ENCODE measurements at places on chromosomes 12 and 14.

GRCh38 chr14:25411781-25412757, 362.1 kb upstream of the STXBP6 start:
- peak; percentile 43 for DNase-seq

GRCh38 chr14:55585854-55586253, 5.8 kb downstream of the KTN1 start:
- DNase-seq, result no peak

- no peak for DNase-seq
Observed at GRCh38 chr12:132046561-132046960, 96.8 kb downstream of the EP400 start.

DNA sequence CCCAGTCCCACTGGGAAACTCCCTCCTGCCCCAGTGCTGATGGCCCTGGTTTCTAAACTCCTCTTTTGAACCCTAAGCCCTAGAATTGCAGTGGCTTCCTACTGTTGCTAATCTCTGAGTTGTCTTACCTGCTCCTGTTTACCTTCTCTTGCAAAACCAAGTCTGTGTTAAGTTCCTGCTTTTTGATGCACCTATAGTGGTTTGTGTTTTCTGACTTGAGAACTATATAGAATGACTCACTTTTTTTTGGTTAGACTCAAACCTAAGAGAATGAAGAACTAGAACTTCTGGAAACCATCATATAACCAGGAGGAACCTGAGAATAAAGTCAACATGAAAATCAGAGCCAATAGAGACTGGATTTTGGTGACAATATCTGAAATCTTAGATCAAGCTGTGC, 5.5 kb upstream of the GAS2L3 start:
- no peak for DNase-seq

DNA sequence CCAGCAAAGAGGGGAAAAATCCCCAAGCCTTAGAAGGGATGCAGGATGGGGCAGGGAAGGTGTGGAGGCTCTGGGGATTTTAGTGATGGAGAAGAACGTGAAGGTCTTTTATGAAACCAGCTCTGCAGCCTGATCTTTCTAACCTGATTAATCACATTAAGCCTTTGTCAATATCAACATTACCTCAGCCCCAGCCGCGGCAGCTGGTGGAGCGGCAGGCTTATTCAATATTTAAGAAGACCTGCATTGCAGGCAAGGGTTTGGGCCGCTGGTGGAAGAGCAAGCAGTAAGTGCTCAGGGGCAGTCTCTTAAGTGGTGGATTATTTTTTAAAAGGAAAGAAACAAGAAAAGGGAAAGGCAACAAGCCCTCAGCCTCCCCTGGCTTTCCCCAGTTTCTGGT, 16.6 kb downstream of the RPH3A start:
- no peak for DNase-seq

DNA sequence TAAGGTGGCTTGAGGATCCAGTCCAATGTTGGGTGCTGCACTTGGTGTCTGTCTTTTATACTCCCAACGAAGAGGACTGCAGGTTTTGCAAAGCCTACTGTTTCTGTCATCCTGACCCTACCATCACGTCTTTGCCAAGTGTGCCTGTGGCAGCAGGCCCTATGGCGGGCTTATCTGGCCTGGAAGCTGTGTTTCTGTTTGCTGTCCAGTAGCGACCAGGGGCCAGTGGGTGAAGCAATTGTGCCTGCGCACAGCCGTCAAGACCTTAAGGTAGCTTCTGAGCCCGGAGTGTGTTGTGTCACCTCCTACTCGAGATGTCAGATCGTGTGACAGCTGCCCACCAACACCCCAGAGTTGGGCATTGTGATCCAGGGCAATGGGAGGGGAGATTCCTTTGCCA, 62.7 kb downstream of the DDX51 start:
- no peak for DNase-seq

GRCh38 chr12:63496654-63497053, 171.6 kb downstream of the DPY19L2 start:
- DNase-seq, result peak; percentile 16

GRCh38 chr12:131203666-131204415, 250.1 kb downstream of the ADGRD1 start:
- DNase-seq, result no peak

DNA sequence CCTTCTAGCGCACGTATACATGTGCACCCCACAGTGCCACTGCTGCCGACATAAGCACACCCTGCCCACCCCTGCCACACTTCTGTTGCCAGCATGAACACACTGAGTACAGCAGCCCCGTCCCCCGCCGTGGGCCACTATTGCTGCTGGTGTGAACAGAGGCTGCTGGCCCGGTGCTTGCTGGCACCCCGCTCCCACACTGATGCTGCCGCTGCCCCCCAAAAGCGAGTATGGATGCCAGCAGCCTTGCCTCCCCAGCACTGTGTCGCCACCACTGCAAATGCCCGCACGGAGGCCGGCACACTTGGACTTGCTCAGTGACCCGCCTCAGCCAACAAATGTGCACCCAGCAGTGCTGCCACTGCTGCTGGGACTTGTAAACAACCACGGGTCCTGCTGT, 872.4 kb upstream of the ATXN7L3B start:
- DNase-seq, result no peak

- no peak for DNase-seq
Observed at GRCh38 chr14:30440961-30441360, 118.0 kb upstream of the G2E3 start.

DNA sequence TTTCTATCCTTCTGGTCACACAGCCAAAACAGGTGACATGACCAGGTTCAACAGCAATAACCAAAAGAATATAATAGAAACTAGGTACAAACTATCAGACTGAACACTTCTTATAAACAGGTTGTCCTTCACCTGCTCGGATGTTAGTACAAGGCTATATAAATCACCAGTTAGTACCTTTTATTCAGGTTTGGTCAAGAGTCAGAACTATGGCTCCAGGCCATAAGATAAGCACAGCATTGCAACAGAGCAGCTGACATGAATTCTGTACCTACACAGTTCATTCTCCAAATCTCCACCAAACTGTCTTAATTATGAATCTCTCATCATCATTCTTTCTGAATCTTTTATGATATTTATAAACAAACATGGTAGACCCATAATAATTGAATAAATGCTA, 123.9 kb downstream of the DIO2 start:
- no peak for DNase-seq

DNA sequence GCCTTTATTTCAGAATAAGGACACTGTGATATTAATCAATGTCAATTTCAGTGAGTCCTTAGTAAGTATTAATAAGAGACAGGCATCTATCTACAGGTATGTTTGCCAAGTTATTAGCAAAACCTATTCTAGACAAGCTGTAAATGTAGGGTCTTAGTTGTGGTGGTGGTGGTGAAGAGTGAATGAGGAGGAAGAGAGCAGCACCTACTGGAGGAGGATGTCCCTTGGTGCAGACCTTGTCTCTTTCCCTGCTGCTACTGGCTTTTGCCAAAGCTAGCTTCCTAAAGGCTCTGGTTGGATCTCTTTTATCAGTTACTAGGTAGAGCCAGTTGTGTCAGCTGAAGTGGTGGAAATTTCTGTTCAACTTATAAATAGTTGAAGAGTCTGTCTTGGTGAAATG, 304.8 kb upstream of the ATP2B1 start:
- DNase-seq, result peak; percentile 10

GRCh38 chr14:100155049-100155621, 4.3 kb downstream of the DEGS2 start:
- DNase-seq, result peak; percentile 61

DNA sequence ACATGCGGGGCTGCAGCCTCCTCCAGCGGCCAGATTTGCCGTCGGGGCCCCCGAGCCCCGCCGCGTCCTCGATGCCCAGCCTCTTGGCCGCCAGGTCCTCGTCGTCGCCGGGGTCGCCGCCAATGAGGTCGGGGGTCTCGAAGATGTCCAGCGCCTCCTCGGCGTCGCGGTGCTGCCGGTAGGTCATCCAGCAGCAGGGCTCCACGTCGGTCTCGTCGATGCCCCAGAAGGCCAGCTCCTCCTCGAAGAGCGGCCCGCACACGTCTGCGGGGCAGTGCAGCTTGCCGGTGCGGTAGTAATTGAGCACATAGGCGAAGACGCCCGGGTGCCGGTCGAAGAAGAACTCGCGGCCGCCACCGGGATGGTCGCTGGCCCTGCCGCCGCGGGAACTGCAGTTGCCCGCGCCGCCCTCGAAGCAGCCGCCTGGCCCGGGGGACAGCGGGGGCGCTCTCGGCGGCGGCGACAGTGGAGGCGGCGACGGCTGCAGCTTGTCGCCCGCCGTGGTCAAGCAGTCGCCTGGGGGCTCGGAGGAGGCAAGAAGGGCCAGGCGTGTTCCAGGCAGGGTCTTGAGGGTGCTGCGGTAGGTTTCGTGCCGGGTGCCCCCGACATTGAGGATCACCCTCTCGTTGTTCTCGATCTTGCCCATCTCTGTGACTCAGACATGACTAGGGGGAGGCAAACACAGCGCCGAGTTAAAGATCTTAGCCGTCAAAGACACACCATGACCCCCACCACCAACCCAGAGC, 2.1 kb downstream of the KCNC2 start:
- no peak for DNase-seq

DNA sequence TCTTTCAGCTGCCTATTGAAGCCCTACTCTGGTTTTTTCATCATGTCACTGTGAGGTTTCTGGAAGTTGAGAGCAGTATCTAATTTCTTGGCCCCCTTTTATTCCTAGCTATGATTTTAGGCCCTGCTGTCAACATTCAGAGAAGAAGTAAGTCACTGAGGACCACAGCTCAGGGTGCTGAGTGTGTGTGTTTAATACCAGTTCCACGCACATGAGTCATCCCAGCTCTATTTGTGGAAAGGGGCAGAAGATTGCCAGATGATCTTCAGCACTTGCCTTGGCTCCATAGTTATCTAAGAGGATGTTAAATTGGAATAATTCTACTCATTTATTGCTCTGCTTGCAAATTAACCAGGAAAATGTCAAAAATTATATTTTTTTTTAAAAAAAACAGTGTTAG, 65.5 kb upstream of the SLC38A4 start:
- no peak for DNase-seq

- no peak for DNase-seq
Observed at GRCh38 chr12:26825459-26826016, 7.5 kb downstream of the ITPR2 start.

DNA sequence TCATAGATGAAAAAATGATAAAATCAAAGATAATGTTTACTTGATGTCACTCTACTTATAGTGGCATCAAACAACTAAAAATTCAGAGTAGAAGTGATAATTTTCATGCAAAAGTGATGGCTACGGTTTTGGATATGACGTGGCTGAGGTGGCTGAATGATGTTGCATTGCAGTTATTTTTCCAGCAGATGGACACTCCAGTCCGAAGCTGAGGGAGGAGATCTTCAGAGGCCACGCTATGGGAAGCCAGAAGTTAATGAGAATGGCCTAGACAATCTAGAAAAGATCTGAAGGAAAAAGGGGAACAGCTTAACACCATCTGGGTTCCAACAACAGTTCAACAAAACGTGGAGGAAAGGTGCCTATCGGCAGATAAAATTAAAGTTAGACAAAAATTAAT, 279.8 kb downstream of the SOX5 start:
- DNase-seq, result no peak

DNA sequence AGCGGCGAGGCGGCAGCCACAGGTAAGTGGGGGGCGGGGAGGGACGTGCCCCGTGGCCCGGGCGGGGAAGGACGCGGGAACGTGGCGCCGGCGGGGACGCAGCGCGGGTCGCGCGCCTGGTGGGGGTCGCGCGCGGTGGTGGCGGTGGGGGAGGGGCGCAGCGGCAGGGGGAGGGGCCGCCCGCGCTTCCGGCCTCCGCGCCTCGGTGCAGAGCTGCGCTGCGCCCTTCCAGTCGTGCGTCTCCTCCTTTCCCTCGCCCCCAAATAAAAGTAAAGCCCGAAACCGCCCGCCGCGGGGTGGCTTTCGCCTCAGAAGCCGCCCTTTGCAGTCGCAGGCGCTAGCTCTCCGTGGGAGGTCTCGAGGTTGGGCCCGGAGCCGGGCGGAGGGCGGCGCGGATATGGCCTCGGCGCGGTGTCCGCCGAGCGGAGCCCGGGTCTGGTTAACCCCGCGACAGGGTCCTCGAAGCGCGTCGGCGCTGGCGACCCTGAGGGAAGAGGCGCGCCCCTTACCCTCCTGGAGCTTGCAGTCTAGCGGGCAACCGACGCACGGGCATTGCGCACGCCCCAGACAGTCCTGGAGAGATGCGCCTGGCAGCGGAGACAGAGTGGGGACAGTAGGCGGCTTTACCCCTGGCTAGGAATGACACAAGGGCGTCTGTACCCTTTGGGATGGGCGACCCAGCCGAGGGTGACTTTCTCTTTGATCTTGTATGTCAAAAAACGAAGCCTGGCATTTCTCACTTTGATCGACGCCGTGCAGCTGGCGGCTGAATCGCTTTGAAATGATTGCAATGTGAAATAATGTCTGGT, 589 bp downstream of the ATF1 start:
- peak; percentile 72 for DNase-seq

- DNase-seq, result no peak
Observed at GRCh38 chr12:42774238-42774637, 184.7 kb upstream of the PRICKLE1 start.

- DNase-seq, result no peak
Observed at GRCh38 chr14:91381801-91382670, 35.6 kb downstream of the CCDC88C start.

GRCh38 chr12:48358937-48359513, 8.3 kb upstream of the ZNF641 start:
- DNase-seq, result no peak

GRCh38 chr14:97156705-97157104, 359.5 kb downstream of the VRK1 start:
- DNase-seq, result no peak

- DNase-seq, result peak; percentile 14
Observed at GRCh38 chr14:35861204-35861868, 35.2 kb downstream of the BRMS1L start.

- DNase-seq, result no peak
Observed at GRCh38 chr14:21308132-21308478, 28.2 kb downstream of the RPGRIP1 start.

DNA sequence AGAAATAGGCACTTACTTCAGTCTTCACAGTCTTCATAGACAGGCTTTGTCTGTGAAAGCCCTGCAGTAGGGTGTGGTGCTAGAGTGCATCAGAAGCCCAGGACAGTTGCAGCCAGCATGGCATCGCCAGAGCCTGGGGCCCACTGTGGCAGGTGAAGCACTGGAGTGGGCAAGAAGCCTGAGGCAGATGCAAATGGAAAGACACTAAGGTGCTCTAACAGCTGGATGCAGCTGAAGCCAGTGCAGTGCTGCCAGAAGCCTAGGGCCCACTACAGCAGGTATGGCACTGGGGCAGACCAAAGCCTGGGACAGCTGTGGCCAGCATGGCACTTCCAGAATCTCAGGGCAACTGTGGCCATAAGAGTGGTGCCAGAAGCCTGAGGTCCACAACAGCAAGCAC, 358.6 kb downstream of the SYT1 start:
- DNase-seq, result no peak
